Activated naive CD4-positive, alpha-beta T cell treated with anti-CD3 and anti-CD28 coated beads, Interleukin-2, amount 50 U/mL, for 72 hours (primary cell): ENCODE measurements at places on chromosomes 2 and 18. TPM values are rescaled to one million over a fixed set of nuclear protein-coding genes. Genes with fewer than 3 reads are reported as not detected.

Gene NOTO
- not detected for total RNA-seq

Gene BUB1
- total RNA-seq, result 94.7 TPM

Gene FBXO15
- 4.8 TPM for total RNA-seq

Gene GPR39
- not detected for total RNA-seq

Gene CYP26B1
- 0.06 TPM for total RNA-seq

Gene CABYR
- 2.6 TPM for total RNA-seq

Gene UGT1A10
- total RNA-seq, result not detected

Gene ARHGAP15
- 103 TPM for total RNA-seq

Gene ALPG
- total RNA-seq, result not detected
